ENCODE measurements at places on chromosomes 6 and 20. TPM values are rescaled to one million over a fixed set of nuclear protein-coding genes. Genes with fewer than 3 reads are reported as not detected.

DNA sequence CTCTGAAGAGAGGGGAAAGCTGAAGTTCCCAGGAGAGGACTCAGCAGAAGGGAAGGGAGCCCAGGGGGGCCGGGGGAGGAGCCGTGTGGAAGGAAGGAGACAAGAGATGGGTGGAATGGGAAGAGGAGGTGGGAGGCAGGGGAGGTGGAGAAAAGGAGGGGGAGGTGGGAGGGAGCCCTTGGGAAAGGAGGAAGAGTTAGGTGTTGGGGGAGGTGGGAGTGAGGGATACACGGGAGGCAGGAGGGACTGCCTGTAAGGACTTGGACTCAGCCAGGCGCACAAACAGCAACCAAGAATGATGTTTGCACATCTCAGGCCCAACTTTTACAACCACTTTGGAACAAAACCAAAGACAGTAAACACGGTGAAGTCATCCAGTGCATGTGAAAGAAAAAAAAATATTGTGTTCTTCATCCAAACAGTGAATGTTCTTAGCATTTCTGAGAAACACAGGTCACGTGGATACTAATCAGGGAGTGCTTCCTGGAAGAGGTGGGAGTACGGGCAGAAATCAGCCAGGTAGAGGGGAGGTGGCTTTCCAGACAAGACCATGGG, 17.4 kb upstream of the LSM14B start:
- no peak overlapping the region for H3K4me3 ChIP-seq
- no peak overlapping the region for H3K27ac ChIP-seq
- H3K4me1 ChIP-seq: no peaks in the 10 kb centered on the region
- H3K27me3 ChIP-seq: peaks cover 9% of the 10 kb centered on the region
- H3K36me3 ChIP-seq: no peaks in the 10 kb centered on the region

DNA sequence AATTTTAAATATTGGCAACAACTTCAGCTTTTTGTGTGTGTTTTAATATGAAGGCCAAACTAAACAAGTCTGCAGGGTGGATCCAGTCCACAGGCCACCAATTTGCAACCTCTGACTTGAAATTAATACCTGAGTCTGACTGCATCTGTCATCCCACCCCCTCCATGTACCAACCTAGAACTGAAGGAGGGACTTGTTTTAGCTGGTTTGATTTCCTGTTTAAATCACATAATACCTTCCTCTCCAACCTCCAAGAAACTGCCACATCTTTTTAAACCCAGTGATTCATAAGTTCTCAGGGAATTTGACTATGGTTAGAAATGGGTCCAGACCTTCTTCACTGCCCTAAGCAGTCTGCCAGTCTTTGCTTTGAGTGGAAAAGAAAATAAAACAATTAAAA, 21.6 kb downstream of the RNF8 start:
- no peaks in the 10 kb centered on the region for H3K27me3 ChIP-seq
- DNase-seq: no peak
- H3K27ac ChIP-seq: no peak overlapping the region
- no peaks in the 10 kb centered on the region for H3K4me1 ChIP-seq
- no peak overlapping the region for H3K4me3 ChIP-seq

- no peak for DNase-seq
- peaks cover 69% of the 10 kb centered on the region for H3K36me3 ChIP-seq
- no peaks in the 10 kb centered on the region for H3K4me1 ChIP-seq
- no peak overlapping the region for H3K4me3 ChIP-seq
- no peak overlapping the region for H3K27ac ChIP-seq
These were observed 42.9 kb downstream of the MDN1 start for GRCh38 chr6:89776583-89777233.

Gene OR2J3
- not detected for total RNA-seq

Gene ITPR3
- total RNA-seq: 45.5 TPM

Gene RWDD1
- total RNA-seq: 60.5 TPM

Gene SLC52A3
- total RNA-seq: not detected

DNA sequence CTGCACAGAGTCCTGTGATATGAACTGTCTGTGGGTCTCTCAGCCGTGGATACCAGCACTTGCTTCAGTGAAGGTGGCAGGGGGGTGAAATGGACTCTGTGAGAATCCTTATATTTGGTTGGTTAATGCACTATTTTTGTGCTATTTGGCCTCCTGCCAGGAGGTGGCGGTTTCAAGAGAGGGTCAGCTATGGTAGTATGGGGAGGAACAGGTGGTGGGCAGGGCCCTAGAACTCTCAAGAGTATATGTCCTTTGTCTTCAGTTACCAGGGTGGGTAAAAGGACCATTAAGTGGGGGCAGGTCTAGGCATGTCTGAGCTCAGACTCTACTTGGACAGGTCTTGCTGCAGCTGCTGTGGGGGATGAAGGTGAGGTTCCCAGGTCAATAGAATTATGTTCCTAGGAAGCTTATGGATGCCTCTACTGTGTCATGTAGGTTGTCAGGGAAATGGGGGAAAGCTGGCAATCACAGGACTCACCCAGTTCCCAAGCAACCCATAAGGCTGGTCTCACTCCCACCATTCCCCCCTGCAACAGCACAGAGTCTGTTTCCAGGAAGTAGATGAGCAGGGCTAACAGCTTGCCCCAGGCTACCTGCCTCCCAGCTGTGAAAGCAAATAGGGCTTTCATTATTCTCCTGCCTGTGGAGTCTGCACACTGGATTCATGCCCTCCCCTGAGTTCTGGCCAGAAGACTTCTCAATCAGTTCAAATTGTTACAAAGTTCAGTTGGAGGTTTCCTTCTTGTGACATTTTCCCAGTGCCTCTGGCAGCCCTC, 56.8 kb upstream of the PHIP start:
- DNase-seq: no peak
- H3K4me3 ChIP-seq: no peak overlapping the region
- no peaks in the 10 kb centered on the region for H3K36me3 ChIP-seq
- H3K4me1 ChIP-seq: no peaks in the 10 kb centered on the region

- H3K27ac ChIP-seq: no peak overlapping the region
- no peaks in the 10 kb centered on the region for H3K36me3 ChIP-seq
- H3K4me3 ChIP-seq: no peak overlapping the region
- DNase-seq: no peak
These were observed 240.9 kb upstream of the BTBD3 start for GRCh38 chr20:11676630-11677287.

Gene ARFRP1
- 35.7 TPM for total RNA-seq

Gene TGM2
- total RNA-seq: 0.27 TPM

DNA sequence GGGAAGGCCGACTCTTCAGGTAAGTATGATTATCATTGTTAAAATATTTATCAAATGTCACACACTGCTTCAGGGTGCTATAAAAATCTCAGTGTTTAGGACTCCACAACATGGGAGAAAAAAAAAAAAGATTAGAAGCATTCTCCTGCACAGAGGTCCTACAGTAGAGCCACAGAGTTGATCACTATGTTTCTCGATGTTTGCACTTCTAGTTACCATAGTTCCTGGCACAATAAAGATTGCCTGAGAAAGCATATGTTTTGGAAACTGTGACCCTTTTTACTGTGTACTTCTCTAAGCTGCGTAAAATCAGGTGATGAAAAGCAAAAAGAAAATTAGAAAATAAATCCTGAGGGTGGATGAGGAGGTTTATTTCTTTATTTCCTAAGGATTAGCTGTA, 269.9 kb upstream of the SYNCRIP start:
- no peak overlapping the region for H3K27ac ChIP-seq
- H3K27me3 ChIP-seq: no peaks in the 10 kb centered on the region
- no peaks in the 10 kb centered on the region for H3K4me1 ChIP-seq

Gene DLK2
- 0.19 TPM for total RNA-seq

DNA sequence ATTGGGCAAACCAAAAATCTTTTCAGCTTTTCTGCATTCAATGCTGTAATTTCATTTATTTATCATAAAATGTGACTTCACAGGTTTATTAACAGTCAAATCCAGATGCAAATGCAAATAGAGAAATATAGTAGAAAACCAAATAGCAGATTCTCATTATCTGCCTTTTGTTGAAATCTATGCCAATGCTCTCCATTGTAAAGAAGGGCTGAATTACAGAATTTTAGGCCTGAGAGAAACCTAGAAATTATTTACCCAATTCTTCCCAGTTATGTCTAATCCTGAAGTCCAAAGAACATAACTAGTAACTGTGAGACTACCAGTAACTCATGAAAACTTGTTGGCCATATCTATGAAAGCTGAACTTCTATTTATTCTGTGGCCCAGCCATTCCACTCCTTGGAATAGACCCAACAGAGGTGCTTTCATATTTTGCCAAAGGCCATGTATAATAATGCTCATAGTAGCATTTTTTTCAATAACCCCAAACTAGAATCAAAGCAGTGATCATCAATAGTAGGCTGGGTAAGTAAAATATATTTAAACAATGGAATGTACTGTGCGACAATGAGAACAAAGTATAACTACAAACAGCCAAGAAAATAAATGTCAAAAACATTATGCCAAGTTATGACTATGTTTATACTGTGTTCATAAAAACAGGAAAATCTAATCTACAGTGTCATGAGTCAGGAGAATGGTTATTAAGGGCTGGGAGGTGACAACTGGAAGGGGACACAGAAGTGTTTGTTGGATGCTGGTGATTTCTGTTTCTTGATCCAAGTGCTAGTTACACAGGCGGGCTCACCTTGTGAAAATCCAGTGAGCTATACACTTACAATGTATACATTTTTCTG, 183.8 kb downstream of the HS3ST5 start:
- no peaks in the 10 kb centered on the region for H3K36me3 ChIP-seq
- no peak for DNase-seq
- no peaks in the 10 kb centered on the region for H3K4me1 ChIP-seq
- H3K4me3 ChIP-seq: no peak overlapping the region
- no peak overlapping the region for H3K27ac ChIP-seq
- H3K27me3 ChIP-seq: peaks cover 4% of the 10 kb centered on the region

- H3K27ac ChIP-seq: no peak overlapping the region
- no peaks in the 10 kb centered on the region for H3K27me3 ChIP-seq
- no peak overlapping the region for H3K4me3 ChIP-seq
- H3K36me3 ChIP-seq: no peaks in the 10 kb centered on the region
- DNase-seq: no peak
These were observed 60.6 kb upstream of the NCOA3 start for GRCh38 chr20:47440857-47441773.

Gene MLIP
- not detected for total RNA-seq

GRCh38 chr6:110693296-110693695, 122.0 kb downstream of the CDK19 start:
- no peak overlapping the region for H3K27ac ChIP-seq
- DNase-seq: no peak
- peaks cover 16% of the 10 kb centered on the region for H3K4me1 ChIP-seq

- no peaks in the 10 kb centered on the region for H3K27me3 ChIP-seq
- H3K4me1 ChIP-seq: no peaks in the 10 kb centered on the region
- H3K27ac ChIP-seq: no peak overlapping the region
- no peaks in the 10 kb centered on the region for H3K36me3 ChIP-seq
- DNase-seq: no peak
- H3K4me3 ChIP-seq: no peak overlapping the region
These were observed 449.6 kb upstream of the POU3F2 start for GRCh38 chr6:98384801-98385200.

DNA sequence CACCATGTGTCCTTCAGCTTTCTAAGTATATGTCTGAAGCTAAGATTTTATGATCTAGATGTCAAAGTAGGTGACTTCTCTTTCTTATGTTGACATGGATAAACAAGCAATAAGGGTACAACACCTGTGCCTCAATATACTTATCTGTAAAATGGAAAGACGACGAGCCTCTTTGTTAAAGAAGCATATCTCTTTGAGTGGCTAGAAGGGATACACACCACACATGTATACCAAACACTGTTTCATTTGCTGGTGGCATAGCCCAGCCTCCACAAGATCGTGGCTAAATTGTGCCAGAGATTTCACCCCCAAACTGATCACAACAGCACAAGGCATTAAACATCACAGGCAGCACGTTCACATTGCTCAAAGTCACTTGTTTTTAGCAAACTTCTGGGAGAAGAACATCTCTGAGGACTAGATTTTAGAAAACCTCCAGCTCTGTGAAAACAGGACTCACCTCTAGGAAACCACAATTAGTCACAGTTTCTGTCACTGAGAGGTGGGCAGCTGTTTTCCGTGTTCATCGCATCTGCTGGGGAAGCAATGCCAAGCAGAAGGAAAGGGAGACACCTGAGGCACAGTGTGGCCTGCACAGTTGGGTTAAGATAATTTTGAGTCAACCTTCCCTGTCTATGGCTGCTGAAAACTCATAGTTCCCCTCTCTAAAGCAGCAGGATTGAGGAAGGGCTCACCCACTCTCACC, 263.0 kb upstream of the PLCB4 start:
- H3K36me3 ChIP-seq: no peaks in the 10 kb centered on the region
- H3K4me1 ChIP-seq: no peaks in the 10 kb centered on the region
- DNase-seq: no peak
- no peak overlapping the region for H3K27ac ChIP-seq

Gene HLA-A
- 1,801 TPM for total RNA-seq

DNA sequence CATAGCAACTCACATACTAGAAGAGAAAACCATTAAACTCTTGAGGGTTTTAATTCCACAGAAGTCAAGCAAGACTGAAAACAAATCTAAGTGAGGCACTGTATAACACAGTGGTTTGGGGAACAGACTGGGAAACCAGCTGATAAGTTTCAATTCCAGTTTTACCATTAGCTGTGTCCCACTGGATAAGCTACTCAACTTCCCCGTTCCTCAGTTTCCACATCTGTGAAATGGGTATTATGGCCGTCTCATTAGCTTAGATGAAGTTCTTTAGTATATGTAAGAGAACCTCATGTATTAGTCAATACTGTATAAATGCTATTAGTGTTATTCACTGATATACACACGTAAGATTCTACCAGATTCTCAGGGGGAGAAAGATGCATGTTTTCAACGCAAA, 89.0 kb downstream of the ZFP64 start:
- H3K27me3 ChIP-seq: peaks cover 44% of the 10 kb centered on the region
- H3K27ac ChIP-seq: no peak overlapping the region
- no peaks in the 10 kb centered on the region for H3K36me3 ChIP-seq
- no peak overlapping the region for H3K4me3 ChIP-seq

DNA sequence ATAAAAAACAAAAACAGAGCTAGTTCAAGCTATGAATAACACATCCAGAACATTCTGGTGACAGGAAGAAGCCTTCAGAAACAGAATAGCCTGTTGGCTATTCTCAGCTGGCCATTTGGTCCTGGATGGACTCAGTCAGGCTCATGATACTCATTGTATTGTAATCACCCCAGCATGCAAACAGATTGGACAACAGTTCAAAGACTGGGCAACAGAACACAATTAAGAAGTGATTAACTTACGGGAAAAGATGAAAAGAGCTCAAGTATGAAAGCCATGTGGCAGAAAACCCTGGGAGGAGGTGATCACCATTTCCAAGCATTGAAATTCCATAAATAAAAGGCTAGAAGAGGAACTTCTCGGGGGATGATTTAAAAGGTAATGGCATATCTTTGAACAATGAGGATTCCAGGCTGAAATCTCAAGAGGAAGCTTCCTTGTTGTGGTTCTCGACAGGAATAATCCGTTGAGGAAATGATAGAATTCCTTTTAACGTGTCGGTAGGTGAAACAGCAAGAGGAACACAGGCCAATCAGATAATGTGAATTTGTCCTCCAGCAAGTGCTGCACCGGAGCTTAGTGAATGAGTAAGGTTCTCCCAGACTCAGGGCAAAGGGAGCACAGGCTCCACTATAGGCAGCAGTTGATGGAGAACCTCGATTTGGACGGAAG, 172.4 kb downstream of the BCAS1 start:
- no peak overlapping the region for H3K4me3 ChIP-seq
- no peak for DNase-seq
- H3K4me1 ChIP-seq: peaks cover 20% of the 10 kb centered on the region
- H3K27ac ChIP-seq: no peak overlapping the region
- no peaks in the 10 kb centered on the region for H3K36me3 ChIP-seq

Gene KIF25
- not detected for total RNA-seq

GRCh38 chr20:10779911-10780310, 106.1 kb upstream of the JAG1 start:
- no peak overlapping the region for H3K27ac ChIP-seq
- H3K4me1 ChIP-seq: no peaks in the 10 kb centered on the region
- no peaks in the 10 kb centered on the region for H3K36me3 ChIP-seq
- no peak for DNase-seq

Gene C6orf141
- total RNA-seq: not detected

Gene SUMO4
- total RNA-seq: 8.7 TPM
